ENCODE measurements at places on chromosomes 16 and 17.

GRCh38 chr17:72422204-72422504, 301.3 kb downstream of the SOX9 start:
- no peak for DNase-seq

DNA sequence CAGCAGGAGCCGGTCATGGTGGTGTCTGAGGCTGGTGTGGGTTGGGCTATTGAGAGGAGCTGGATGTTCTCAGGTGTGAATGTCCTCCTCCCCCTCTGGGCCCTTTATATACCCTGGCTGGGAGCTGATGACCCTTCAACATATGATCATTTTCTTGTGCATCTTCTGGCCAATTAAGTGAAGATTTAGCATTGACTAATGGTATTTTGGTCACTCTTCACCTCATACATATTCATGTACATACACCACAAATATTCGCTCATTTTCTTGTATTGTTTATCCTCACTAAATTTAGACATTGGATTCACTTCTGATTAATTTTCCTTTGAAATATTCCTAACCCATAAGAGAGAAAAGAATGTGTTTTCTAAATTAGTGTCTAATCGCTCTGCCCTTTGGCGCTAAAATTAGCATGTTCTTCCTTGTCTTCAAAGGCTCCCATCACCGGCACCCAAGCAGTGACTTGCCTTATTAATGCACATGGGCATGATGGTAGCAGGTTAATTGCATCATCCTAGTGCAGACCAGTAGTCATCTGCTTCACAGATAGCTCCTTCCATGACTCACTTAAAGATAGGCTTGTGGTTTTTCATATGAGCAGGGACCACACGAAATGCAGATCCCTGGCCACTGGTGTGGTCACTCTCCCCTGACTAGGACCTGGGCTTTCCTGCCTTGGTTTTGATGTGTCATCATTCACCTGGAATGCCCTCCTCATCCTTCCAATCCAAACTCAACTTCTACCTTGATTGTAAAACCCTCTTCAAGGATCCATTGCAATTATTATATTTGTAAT, at the start of gene KRTAP2-4:
TSS of gene KRTAP2-4 (minus strand) at position 51 of the 796 bp plus-strand sequence. CDS start at position 17, 34 bp downstream.
- DNase-seq: no peak

GRCh38 chr17:44309472-44309871, 1.1 kb downstream of the RUNDC3A start:
- no peak for DNase-seq

GRCh38 chr16:25823891-25824290, 132.1 kb downstream of the HS3ST4 start:
- no peak for DNase-seq
